ENCODE measurements at places on chromosomes 7 and 10.

GRCh38 chr7:159094919-159095915 lies 49.5 kb downstream of the VIPR2 start:
- DNase-seq: no peak

- DNase-seq: no peak
These were observed 218.9 kb upstream of the KMT2E start for GRCh38 chr7:104795086-104795485.

DNA sequence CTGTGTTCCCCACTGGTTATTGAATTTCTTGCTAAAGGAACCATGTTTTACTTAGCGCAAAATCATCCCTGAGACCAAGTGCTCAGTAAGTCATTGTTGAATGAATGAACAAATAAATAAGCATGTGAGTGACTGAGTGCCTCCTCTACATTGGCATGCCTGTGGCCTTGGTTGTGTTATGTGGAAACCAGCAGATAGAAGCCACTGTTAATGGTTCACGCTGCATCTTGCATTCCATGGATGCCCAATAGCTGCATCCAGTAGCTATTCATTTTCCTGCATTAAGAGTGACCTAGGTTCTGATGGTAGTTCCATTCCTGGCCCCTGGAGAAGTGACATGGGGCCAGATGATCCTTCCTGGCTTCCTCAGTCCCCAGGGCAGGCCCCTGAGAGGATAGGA lies 113.3 kb upstream of the BMPER start:
- no peak for DNase-seq

DNA sequence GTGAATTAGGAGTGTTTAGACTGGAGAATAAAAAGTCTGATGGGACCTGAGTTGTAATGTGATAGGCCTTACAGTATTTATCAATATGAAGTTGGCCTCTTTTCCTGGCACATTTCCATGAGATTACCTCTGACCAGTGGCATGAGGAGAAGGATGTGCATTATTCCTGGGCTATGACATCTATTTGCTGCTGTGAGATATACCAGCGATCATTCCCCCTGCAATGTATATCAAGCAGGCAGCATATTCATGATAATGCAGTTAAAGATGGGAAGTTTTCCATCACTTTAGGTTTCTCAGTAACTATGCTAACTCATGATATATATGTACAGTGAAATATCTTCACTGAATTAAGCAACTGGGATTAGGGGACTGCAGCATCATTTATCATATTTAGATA lies 142.8 kb upstream of the MBL2 start:
- no peak for DNase-seq

- DNase-seq: no peak
These were observed 100.6 kb downstream of the MICU1 start for GRCh38 chr10:72525277-72525676.

DNA sequence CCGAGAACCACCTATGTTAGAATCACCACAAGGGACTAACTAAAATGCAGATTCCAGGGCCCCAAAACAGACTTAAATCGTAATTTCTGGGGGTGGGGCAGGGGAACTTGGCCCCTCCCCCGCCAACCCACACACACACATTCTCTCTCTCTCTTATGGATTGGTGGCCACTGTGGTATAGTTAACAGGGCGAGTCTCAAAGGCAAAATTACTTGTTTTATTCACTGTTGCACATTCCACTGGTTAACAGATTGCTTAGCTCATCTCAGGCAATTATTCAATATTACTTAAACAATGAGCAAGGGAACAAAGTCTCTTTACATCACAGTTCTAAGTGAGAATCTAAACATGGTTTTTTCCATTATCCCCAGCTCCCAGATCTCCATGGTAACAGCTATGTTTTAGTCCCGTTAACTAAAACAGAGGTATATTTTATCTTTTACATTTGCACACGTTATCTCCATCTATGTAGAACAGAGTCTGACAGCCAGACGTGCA lies 38.5 kb downstream of the IGF2BP3 start:
- no peak for DNase-seq

GRCh38 chr7:132243463-132243862 lies 332.8 kb downstream of the PLXNA4 start:
- DNase-seq: no peak

DNA sequence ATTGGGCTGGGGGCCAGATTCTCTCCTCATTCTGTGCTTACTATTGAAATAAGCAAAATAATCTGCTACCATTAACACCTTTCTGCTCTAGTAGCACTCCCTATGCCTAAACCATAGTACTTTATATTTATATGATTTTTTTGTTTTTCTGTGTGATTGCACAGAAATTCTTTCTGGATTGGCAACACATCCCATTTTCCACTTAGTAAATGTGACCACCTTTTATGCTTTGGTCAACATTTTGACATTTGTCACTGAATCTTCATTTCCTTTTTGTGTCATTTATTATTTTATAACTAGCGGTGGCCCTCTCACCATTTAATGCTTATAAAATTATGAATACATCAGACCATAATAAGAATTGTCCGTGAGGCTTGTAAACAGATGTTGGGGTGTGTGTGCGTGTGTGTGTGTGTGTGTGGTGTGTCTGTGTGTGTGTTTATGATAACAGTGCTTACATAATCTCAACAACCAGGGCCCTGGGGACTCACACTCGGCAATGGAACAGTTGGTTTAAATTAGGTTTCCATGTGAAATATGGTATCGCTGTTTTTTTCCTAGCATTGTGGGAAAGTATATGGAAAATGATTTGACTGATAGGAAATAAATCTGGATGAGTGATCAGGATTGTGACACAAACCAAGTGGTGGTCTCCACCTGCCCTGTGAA lies 138.9 kb downstream of the NOC3L start:
- DNase-seq: no peak

- no peak for DNase-seq
These were observed 735.5 kb upstream of the AUTS2 start for GRCh38 chr7:68862736-68863135.

- DNase-seq: no peak
These were observed 869.0 kb downstream of the NXPH1 start for GRCh38 chr7:9302436-9302835.

- DNase-seq: no peak
These were observed 7.6 kb downstream of the SERPINE1 start for GRCh38 chr7:101134399-101134980.

DNA sequence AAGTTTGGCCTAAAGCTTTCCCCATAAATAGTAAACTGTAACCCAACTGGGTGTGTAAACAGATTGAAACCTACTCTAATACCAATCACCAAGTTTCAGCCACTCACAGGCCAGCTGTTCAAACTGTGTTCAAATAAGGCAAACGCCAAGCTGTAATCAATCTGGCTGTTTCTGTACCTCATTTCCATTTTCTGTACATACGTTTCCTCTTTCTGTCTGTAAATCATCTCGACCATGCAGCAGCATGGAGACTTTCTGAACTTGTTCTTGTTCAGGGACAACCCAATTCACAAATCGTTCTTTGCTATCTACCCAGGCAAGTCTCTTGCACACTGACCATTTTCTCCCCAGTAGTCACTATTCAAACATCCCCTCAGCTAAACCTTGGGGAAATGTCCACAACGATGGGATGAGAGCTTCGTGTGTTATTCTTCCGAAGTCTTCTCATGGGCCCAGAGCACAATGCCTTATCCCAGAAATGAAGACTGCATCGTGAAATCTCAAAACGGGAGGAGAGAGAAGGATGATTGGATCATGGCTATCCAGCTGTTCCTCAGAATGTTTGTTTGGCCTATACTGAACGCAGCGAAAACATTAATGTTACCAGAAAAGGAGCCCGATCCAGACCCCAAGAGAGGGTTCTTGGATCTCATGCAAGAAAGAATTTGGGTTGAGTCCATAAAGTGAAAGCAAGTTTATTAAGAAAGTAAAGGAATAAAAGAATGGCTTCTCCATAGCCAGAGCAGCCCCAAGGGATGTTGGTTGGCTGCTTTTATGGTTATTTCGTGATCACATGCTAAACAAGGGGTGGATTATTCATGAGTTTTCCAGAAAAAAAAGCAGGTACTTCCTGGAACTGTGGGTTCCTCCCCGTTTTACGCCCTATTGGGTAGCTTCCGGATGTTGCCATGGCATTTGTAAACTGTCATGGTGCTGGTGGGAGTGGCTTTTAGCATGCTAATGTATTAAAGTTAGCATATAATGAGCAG lies 86.2 kb downstream of the SLC16A9 start:
- DNase-seq: no peak

- DNase-seq: no peak
These were observed 159.7 kb upstream of the PLXDC2 start for GRCh38 chr10:19656420-19657042.

- DNase-seq: no peak
These were observed 108.0 kb downstream of the MKX start for GRCh38 chr10:27637601-27638000.

GRCh38 chr10:120824881-120825309 lies 26.3 kb upstream of the WDR11 start:
- DNase-seq: no peak

DNA sequence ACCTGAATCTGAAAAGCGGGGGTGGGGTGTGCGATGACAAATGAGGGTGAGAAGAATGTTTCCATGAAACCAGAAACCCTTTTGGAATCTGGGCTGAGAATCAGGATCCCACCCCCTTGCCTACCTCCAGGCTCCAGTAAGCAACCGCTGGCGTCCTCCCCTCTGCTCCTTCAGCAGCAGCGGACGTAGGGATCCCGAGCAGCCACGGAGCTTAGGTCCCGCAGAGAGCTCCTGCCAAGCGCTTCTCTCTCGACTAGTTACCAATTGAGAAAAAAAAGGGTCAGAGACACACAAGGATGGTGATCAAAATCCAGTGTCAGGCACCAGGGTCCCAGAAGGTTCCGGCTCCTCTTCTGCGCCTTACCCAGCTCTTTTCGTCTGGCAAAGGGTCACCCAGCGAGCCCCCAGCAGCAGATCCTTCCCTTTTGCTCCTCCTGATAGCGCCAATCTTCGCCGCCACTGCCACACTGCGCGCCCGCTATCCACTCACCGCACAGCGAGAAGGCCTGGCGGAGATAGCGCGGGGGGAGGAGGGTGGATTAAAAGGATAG lies 733.5 kb downstream of the ZWINT start:
- DNase-seq: no peak

DNA sequence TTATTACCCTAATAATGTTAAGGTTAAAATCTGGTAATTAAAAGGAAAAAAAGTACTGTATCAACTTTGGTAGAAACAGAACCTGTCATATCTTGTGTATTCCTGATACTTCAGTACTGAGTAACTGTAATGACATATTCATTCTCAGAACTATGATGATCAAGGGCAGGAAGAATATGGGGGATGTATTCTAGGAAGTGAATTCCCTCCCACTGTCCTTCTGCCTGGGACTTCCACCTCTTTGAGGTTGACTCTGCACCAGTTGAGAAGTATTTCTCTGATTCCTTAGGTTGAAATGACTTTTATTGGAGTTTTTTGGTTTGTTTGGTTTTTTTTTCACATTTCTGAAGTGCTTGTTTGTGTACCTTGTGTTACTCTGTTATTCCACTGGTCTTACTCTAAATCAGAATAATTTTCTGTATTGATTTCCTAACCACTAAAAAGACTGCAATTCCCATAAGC lies 36.9 kb downstream of the WASL start:
- no peak for DNase-seq

GRCh38 chr7:79084423-79084822 lies 369.0 kb downstream of the MAGI2 start:
- no peak for DNase-seq

- no peak for DNase-seq
These were observed 15.5 kb upstream of the CPXM2 start for GRCh38 chr10:123906884-123907652.

DNA sequence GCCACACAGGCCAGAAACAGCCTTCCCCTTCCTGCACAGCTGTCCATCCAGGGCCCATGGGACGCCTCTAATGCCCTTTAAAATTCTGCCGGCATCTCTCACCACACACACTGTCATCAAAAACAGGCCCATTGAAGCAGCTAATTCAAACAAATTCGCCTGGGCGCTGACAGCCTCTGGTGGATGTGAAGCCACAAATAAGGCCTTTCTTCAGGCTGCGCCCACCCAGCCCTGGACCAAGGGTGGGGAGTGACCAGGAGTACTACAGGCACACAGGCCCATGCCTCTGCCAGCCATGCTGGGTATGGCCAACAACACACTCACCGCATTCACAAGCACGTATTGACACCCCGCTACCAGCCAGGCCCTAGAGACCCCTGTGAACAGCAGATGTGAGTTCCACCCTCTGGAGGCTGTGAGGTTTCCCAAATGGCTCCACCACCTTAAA lies 54.6 kb downstream of the SLIT1 start:
- no peak for DNase-seq

- no peak for DNase-seq
These were observed 42.5 kb downstream of the MRC1 start for GRCh38 chr10:17851611-17852010.

- DNase-seq: no peak
These were observed 118.6 kb downstream of the ZMIZ1 start for GRCh38 chr10:79187121-79187940.

- no peak for DNase-seq
These were observed 49.3 kb downstream of the CFAP46 start for GRCh38 chr10:132893090-132893489.

GRCh38 chr7:155795401-155795800 lies 16.9 kb downstream of the SHH start:
- no peak for DNase-seq

DNA sequence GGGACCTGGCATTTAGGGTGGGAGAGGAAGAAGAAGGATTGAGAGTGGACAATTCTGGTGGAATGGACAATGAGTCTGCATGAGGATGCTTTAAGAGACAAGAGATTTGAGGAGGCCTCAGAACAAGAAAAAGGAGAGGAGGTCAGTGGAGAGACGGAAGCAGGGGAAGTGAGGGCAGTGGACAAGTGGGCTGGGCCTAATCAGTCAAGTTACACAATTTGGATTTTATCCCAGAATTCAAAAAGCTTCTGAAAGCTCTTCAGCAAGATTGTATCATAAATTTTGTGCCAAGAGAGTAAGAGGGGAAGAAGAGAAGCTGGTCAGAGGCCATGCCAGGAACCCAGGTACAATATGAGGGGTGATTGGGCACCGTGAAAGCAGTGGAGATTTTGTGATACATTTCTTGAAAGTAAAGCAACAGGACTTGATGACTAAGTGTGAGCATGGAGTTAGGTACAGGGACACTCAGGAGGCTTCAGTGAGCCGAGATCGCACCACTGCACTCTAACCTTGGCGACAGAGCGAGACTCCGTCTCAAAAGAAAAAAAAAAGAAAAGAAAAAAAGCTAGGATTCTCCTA lies 19.3 kb upstream of the TSPAN13 start:
- DNase-seq: no peak

DNA sequence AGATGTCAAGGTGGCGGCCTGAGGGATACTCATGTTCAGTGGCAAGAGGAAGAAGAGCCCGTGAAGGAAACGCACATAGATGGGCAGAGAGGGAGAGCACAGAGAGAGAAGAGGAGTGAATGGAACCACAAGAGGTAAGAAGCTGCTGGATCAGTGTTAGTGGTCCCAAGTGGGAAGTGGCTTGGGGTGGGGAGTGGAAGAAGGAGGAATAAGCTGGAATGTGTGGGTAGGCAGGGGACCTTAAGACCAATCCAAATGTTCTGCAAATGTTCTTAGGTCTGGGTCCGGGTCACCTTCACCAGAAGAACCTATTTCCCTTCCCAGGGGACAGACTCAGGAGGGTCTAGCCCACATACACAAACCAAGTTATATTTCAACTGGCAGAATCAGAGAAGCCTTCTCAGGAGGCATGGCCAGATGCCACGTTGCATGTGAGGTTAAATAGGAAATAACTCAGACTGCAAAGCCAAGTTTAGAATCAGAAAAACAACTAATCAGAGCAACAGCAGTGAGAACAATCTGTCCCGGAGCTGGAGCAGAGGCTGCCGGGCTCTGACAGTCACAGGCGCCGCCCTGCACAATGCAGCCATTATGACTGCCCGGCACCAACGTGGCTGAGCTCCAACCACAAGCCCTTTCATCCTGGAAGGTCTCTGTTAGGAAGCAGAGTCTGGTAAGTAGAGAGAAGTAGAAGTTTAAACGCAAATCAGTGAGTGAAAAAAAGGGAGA lies 78.6 kb upstream of the ARMC3 start:
- DNase-seq: no peak
